ENCODE measurements at places on chromosomes 6 and 20.

DNA sequence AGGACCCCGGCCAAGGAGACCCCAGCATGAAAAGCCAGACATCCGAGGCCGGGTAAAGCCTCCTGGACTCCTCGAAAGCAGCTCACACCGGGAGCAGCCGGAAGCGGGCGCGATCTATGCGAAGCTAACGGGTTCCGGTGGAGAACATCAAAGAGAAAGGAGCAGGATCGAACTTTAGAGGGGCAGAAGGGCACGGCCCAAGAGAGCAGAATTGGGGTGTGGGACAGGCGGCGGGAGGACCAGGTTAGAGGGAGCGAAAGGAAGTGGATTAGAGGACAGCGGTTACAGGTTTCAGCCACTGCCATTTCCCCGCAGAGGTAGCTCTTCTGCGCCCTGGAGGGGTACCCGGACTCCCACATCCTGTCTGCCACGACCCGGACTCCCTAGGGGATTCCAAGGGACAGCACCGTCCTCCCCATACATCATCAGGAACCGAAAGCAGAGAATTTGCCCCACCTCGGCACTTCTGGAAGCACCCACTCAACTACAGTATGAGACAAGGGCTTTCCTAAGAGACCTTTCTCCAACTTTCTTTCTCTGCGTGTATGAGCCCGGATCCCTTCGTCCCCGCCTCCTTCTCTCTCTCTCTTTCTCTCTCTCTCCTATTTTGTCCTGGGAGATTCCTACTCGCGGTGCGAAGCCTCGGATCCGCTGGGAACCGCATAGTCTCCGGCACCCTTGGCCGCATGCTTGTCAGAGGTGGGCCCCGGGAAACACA lies 507 bp upstream of the VGLL2 start:
- no peak for DNase-seq

- DNase-seq, result no peak
Measured at GRCh38 chr6:158970640-158971275, 29.2 kb downstream of the RSPH3 start.

- no peak for DNase-seq
Measured at GRCh38 chr6:159466926-159467325, 226.1 kb downstream of the SOD2 start.

DNA sequence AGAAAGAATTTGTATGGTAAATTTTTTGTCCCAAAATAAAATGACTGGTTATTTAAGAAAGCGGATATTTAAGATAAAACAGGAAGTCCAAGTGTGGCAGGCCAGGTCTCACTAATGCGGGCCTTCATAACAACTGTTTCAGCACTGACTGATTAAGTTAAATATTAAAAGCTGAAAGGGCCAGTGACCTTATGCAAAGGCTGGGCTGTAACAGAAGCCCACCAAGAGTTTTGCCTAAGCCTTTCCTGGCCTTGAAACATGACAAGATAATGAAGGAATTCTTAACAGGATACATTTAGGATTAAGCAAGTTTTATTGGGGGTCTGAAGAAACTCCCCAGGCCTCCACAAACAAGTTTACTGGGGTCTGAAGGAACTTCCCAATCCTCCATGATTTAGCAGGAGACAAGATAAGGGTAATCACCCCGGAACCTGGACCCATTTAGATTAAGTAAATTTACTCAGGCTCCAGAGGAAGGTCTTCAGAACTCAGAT lies 36.3 kb downstream of the ZNF133 start:
- no peak for DNase-seq

- no peak for DNase-seq
Measured at GRCh38 chr6:169890049-169890448, 138.6 kb downstream of the ERMARD start.

GRCh38 chr6:157380779-157381561 lies at the start of gene ZDHHC14:
Gene ZDHHC14, plus strand, starts transcription at chr6:157381190.
- DNase-seq, result peak; percentile 82

DNA sequence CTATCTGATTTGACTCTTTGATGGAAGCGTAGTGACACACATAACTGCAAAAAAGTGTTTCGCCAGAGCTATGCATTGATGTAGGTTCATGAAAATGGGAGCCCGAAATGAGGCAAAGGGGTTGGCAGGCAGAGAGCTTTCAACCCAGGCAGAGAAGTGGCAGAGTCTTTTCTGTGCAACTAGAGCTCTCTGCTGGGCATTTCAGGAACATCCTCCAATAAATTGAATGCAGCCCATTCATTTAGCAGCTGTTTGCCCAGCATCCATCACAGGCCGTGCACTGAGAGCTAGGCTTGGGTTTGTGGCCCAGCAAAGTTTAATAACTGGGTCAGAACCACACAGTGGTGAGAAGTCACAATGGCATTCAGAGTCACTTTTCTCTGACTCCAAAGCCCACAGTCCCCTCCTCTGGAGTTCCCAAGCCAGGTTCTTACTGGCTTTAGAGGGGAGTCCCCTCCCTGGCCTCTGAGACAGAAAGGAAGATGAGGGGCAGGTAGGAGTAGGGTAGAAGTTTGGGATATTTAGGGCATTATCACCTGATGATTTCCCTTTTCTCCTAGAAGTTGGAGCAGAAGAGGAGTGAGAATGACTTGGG lies 31.8 kb upstream of the ELMO2 start:
- peak; percentile 12 for DNase-seq

GRCh38 chr6:53312355-53312754 lies 36.4 kb downstream of the ELOVL5 start:
- DNase-seq, result peak; percentile 42

- DNase-seq, result no peak
Measured at GRCh38 chr6:141667580-141668309, 465.0 kb upstream of the GJE1 start.

- no peak for DNase-seq
Measured at GRCh38 chr6:84050408-84050807, 16.8 kb downstream of the MRAP2 start.

GRCh38 chr20:24647713-24648112 lies 178.3 kb downstream of the SYNDIG1 start:
- DNase-seq, result no peak

DNA sequence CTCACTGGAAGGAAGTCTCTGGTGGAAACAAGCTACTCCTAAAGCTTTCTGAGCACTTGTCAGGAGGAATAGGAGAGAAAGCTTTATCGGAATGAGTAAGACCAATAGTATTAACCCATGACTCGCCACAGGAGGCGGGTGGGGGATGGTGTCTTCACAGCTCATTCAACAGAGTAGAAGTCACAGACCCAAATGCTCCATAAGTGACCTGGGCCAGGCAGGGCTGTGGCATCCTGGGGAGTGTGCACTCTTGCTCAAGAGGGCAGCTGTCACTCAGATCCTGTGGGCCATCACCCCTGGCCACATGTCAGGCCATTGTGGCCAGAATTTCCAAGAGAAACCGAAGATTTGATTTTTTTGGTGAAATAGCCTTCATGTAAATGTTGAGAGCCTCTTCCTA lies 116.0 kb downstream of the SYCP2 start:
- DNase-seq, result no peak

DNA sequence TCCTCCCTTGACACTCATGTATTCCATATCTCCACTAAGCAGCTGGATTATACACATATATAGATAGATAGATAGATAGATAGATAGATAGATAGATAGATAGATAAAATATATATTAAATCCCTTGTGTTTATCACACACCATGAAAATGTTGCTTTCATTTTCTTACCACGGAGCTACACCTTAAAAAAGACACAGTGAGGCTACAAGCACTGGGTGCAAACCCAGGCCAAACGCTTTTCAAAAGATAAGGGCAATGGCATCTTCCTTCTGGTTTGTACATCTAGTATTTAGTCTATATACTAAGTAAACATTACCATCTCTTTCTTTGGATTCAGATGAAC lies 377.1 kb downstream of the ESR1 start:
- DNase-seq, result no peak

GRCh38 chr6:47698342-47698787 lies at the start of gene ADGRF4:
Gene ADGRF4, plus strand, starts transcription at chr6:47698580. Its CDS starts 8,666 bp downstream, at chr6:47707246.
- no peak for DNase-seq

DNA sequence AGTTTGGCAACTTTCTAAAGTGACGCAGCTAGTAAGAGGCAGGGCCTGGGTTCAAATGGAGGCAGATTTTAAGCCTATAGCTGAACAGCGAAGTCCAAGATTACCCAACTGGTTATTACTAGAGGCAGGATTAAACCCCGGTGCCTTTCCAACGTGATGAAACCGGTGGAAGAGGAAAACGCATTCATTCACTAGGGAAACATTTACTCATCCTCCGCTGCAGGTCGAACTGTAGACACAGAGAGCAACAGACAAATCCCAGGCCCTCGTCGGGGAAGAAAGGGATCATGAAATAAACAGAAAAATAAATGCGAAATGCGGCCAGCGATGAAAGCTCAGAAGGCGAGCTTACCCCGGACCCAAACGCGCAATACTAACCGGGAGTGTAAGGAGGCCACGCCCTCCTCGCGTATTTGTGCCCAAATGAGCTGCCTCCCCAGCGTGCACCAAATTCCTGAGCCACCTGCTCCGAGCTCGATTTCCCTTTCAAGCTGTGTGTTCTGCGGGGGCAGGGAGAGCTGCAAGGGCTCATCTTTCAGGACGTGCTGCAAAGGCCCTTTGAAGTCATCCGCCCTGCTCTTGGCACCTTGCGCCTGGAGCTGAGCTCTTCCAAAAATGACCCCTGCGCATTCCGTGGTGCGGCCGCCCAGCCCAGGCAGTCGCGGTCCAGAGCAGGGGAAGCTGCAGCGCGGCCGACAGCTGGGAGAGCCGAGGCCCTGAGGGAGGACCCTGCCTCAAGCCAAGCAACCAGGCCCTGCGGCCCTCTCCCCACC lies 46.9 kb downstream of the PDYN start:
- DNase-seq, result peak; percentile 2

DNA sequence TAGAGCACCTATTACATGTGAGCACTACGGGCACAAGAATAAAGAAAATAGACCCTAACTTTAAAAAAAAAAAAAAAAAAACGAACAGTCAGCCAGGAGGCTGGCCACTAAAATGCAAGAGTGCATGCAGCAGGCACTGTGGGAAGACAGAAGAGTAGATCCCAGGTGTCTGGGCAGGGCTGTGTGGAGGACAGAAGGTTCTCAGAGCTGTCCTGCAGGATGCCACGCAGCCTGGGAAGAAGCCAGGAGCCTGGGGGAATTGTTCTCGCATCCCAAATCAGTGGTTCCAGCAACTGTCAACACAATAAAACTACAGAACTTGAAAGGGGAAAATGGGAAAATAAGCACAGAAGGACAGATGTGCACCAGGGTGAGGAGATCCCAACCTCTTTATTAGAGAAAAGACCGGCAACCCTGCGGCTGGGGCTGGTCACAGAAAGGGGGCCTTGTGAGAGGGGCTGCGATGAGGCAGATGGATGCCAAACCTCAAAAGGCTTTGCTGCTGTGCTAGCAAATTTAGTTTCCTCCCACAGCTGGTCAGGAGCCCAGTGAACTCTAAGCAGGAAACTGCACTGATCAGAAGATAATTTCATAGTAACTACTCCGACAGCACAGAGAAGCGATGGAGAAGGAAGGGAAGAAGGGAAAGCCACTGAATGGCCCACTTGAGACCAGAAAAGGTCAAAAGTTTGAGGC lies 30.9 kb downstream of the MAP3K5 start:
- DNase-seq, result peak; percentile 54

GRCh38 chr20:723756-724155 lies 44.5 kb downstream of the SLC52A3 start:
- no peak for DNase-seq

DNA sequence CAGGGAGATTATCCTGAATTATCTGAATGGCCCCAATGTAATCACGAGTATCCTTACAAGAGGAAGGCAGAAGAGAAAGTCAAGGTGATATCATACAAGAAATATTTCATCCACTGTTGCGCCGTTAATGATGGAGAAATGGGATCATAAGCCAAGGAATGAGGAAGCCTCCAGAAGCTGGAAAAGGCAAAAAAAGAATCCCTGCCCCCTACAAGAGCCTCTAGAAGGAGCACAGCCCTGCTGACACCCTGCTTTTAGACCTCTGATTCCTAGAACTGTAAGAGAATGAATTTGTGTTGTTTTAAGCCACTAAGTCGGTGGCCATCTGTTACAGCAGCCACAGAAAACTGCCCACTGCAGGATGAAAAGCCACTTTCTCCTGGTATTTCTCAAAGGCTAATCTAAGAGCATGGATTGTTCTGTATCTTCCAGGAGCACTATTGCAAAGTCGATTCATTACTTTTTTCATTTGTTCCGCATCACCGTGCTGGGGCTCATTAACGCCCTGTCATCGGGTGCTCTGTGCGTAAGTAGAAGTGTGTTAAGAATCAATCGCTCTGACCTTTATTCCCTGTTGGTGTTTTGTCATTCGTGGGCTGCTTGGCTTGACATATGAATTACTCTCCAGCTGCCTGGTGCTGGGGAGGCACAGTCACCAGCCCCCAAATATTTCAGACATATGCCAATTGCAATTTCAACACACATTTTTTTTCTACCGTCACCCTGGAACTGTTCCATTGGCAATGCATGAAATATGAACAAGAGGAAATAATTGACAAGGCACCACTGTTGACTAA lies 117.0 kb downstream of the PCSK2 start:
- no peak for DNase-seq

GRCh38 chr6:86723151-86723550 lies 214.2 kb upstream of the HTR1E start:
- no peak for DNase-seq

- DNase-seq, result no peak
Measured at GRCh38 chr6:136991646-136992045, 53.1 kb downstream of the IL20RA start.

DNA sequence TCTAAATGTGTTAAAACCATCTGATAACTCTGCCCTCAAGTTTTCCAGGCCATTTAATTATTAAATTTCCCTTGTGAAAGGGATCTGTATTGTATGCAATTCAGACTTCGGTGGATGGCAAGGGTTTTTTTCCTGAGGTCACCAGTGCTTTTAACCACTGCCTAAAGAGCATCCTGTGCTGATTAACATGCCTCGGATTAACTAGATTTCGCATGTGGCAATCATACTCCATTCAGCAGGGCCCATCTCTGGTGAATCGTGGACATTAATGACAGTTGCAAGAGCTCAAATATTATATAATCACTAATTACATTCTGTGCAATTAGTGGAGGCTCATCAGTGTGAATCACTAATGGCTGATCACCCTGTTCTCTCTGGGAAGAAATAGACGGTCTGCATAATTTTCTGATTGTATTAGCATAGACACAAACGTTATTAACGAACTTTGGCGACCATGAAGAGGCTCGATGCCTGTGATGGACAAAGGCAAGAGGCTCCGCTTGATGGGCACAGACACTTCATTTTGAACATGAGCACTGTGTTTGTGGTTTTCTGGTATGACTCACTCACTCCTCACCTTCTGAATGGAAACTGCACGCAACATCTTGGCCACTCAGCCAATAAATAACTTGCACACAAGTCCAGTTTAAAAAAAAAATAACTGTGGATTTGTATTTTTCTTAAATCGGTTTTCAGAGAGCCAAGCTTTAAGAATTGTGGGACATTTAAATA lies 31.4 kb downstream of the LINC00237 start:
- DNase-seq, result no peak

- DNase-seq, result no peak
Measured at GRCh38 chr6:124541573-124541972, 420.7 kb upstream of the RNF217 start.
